ENCODE measurements at places on chromosomes 12 and 14.
A peak's percentile ranks its signal among the peaks of the same experiment; 100 is the strongest.

DNA sequence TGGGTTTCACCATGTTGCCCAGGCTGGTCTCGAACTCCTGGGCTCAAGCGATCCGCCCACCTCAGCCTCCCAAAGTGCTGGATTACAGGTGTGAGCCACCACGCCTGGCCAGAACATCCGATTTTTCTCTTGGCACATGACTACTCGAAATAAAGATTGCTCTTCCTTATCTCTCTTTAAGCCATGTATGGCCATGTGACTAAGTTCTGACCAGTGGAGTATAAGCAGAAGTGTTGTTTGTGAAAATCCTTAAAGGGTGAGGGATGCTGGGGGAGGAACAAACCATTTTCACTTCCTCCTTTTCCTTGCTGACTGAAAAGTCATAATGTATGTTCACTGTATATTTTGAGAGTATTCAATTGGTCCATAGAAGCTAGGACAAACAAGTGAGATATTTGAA is 50.7 kb upstream of the ATF7IP start:
- DNase-seq: peak; percentile 1

DNA sequence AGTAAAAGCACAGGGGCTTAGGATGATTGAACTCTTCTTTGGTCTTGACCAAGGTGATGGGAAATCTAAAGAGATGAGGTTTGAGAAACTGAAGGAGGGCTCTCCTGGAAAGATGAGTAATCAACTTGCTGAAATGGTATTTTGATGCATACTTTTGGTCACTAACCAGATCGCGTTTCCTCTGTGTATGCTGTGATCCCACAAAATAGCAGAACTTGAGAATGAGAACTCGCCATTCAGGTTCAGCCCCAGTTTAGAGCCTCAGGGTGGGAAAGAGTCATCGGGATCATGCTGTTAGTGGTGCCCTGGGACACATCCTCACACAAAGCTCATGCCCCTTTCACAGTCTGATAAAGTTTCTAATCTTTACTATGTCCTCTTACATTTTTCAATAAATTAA is 488.8 kb downstream of the ETNK1 start:
- no peak for DNase-seq

- no peak for DNase-seq
These were observed 8.2 kb downstream of the KRT4 start for GRCh38 chr12:52805739-52806138.

DNA sequence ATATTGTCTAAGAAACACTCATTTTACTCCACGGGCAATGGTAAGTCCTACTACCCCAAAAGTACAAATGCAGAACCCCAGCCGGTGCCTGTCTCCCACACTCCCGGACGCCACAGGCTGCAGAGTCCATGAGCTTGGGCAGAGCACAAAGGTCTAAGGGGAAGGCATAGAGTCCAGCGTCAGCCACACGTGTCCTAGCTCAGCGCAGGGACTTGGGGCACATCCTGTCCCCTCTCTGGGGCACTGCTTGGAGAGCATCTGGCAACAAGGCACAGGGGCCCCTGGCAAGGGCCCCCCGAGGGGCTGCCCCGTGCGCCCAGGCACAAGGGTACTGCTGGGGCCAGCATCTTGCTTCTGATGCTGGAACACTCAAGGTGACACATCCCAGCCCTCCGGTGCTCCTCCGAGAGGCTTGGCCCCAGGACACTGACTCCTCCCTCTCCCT is 58.4 kb downstream of the BCL11B start:
- no peak for DNase-seq

DNA sequence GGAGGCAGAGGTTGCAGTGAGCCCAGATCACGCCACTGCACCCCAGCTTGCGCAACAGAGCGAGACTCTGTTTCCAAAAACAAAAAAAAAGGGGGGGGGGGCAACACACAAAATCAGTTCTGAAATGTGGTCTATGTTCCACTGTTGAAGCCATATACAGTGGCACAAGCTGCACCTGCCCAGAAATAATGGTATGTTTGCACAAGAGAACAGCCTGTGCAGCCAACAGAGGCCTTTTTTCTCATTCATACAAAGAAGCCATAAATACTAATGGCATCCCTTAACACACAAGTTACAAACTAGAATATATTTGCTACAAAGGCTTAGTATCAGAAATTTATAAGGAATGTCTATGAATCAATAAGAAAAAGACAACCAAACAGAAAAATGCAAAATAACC is 37.1 kb downstream of the ITPR2 start:
- DNase-seq: no peak

DNA sequence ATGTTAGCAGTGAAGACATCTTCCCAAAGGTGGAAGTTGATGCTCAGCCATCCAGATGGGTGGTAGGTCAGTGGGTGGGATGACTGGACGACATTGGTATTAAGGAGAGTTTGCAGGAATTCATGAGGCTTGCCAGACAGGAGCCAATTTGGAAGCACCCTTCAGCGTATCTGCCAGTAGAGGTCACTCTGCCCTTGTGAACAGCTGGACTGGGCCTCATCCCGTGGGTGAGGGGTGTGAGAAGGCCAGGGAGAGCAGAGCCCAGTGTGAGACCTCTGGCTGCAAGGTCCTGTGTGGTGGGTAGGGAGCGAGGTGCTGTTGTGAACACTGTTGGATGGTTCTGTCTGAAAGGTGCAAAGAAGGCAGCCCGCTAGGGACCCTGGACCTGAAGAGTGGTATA is 37.7 kb downstream of the SLC5A8 start:
- DNase-seq: no peak

GRCh38 chr14:101217080-101217463 is 313.6 kb upstream of the RTL1 start:
- no peak for DNase-seq

Data from midbrain (tissue), 1 donor.